ENCODE measurements at places on chromosomes 7 and 10. TPM values are rescaled to one million over a fixed set of nuclear protein-coding genes. Genes with fewer than 3 reads are reported as not detected.

Gene TRPV5
- total RNA-seq = not detected

Gene SYCE1
- total RNA-seq = 0.78 TPM

Gene DENND11
- 6.3 TPM for total RNA-seq

Gene AGR3
- total RNA-seq = not detected

Gene GRM3
- total RNA-seq = not detected

All from subcutaneous preadipocyte (primary cell).